Airway epithelial cell (primary cell): ENCODE measurements at places on chromosomes 12 and 14. TPM values are rescaled to one million over a fixed set of nuclear protein-coding genes. Genes with fewer than 3 reads are reported as not detected.

The OR4K14 gene
- total RNA-seq = not detected in 2 replicates

The TMTC2 gene
- total RNA-seq = 5.4 and 6.0 TPM in 2 replicates

The GPR162 gene
- total RNA-seq = 0.09 and 0.21 TPM in 2 replicates

The GUCY2C gene
- total RNA-seq = not detected in 2 replicates

The CNTN1 gene
- total RNA-seq = 33.2 and 56.1 TPM in 2 replicates

The CDKN3 gene
- total RNA-seq = 45.7 and 48.0 TPM in 2 replicates

The RTN1 gene
- 0.98 TPM in 1 of 2 replicates, not detected in the other for total RNA-seq

The CLEC4D gene
- not detected in 2 replicates for total RNA-seq

The SYNDIG1L gene
- not detected in 2 replicates for total RNA-seq

The GLIPR1L1 gene
- not detected in 2 replicates for total RNA-seq

The PRIMA1 gene
- total RNA-seq = 0.07 TPM in 1 of 2 replicates, not detected in the other

The TAS2R8 gene
- not detected in 2 replicates for total RNA-seq

The CD27 gene
- not detected in 2 replicates for total RNA-seq

The C14orf180 gene
- total RNA-seq = not detected in 2 replicates

The CDKL1 gene
- total RNA-seq = 1.5 and 13.7 TPM in 2 replicates

The RNFT2 gene
- 0.14 and 1.1 TPM in 2 replicates for total RNA-seq

The SIX6 gene
- not detected in 2 replicates for total RNA-seq

The SEL1L gene
- 16.5 and 20.0 TPM in 2 replicates for total RNA-seq

The PRKAG1 gene
- total RNA-seq = 71.0 and 72.2 TPM in 2 replicates

The ITGA7 gene
- total RNA-seq = 0.05 and 0.28 TPM in 2 replicates

The OR6J1 gene
- not detected in 2 replicates for total RNA-seq

The TPCN1 gene
- 13.2 and 20.1 TPM in 2 replicates for total RNA-seq

The PLEK2 gene
- total RNA-seq = 86.1 and 98.0 TPM in 2 replicates

The CIROP gene
- not detected in 2 replicates for total RNA-seq

The SERPINA12 gene
- not detected in 2 replicates for total RNA-seq

The SLC7A8 gene
- total RNA-seq = 12.0 and 19.0 TPM in 2 replicates

The PDZRN4 gene
- not detected in 2 replicates for total RNA-seq

The TMEM132C gene
- total RNA-seq = not detected in 2 replicates

The KLRC2 gene
- total RNA-seq = 0.19 and 0.49 TPM in 2 replicates

The FGFR1OP2 gene
- 26.4 and 30.1 TPM in 2 replicates for total RNA-seq

The BEST3 gene
- not detected in 2 replicates for total RNA-seq

The RAB2B gene
- 8.7 and 9.8 TPM in 2 replicates for total RNA-seq

The RITA1 gene
- total RNA-seq = 23.9 and 28.4 TPM in 2 replicates

The DACT1 gene
- 0.21 TPM in 1 of 2 replicates, not detected in the other for total RNA-seq

The AICDA gene
- not detected in 2 replicates for total RNA-seq

The ZFHX2 gene
- total RNA-seq = 0.21 and 2.0 TPM in 2 replicates

The SMCO3 gene
- total RNA-seq = not detected in 2 replicates

The CARMIL3 gene
- 0.07 TPM in 1 of 2 replicates, not detected in the other for total RNA-seq

The USP44 gene
- 0.14 TPM in 1 of 2 replicates, not detected in the other for total RNA-seq

The PRPF40B gene
- total RNA-seq = 11.6 and 13.4 TPM in 2 replicates

The TTC7B gene
- total RNA-seq = 14.7 and 23.7 TPM in 2 replicates

The EPYC gene
- total RNA-seq = not detected in 2 replicates

The TRPV4 gene
- total RNA-seq = 2.2 and 5.1 TPM in 2 replicates
